Naive thymus-derived CD4-positive, alpha-beta T cell (primary cell): ENCODE measurements at places on chromosomes 7 and 10.

- no peak for DNase-seq
Measured at GRCh38 chr7:151705636-151706276, 171.2 kb downstream of the PRKAG2 start.

- no peak for DNase-seq
Measured at GRCh38 chr10:14332903-14333302, 2.2 kb upstream of the FRMD4A start.

DNA sequence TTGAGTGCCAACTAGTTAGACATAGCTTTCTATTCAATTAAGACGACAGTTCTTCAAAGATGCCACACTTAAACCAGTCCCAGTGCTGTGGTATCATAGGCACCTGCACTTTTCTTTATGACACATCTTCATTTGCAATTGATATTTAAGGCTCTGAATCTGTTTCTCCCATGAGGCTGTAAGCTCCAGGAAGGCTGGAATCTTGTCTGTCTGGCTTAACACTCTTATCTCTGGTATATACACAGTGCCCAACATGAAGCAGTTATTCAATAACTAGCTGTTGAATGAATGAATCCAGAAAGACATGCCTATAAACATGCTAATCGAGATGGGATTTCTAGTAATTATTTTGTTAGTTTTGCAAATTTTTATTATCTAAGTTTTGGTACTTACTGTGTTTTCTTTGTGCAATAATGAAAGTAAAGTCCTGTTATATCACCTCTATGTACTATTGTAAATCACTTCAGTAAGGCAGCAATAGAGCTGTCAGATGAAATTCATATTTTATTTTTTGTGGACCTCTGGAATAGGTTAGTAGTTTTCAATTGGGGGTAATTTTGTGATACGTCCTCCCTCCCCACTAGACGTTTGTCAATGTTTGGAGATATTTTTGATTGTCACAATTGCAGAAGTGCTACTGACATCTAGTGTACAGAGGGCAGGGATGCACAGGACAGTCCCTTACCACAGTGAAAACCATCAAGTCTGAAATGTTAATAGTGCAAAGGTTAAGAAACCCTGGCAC is 51.3 kb upstream of the STEAP4 start:
- DNase-seq, result no peak

DNA sequence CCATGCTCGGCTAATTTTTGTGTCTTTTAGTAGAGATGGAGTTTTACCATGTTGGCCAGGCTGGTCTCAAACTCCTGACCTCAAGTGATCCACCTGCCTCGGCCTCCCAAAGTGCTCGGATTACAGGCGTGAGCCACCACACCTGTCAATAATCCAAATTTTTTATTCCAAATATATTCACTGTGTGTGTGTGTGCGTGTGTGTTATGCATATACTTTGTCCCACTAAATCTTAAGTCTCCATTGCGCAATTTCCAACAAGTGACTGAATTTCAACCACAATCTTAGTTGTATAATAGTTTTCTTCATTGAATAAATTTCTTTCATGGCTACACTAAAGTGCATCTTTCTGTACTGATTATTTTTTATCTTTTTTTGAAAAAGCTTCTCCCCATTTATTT is 2.7 kb downstream of the KRIT1 start:
- DNase-seq, result no peak

DNA sequence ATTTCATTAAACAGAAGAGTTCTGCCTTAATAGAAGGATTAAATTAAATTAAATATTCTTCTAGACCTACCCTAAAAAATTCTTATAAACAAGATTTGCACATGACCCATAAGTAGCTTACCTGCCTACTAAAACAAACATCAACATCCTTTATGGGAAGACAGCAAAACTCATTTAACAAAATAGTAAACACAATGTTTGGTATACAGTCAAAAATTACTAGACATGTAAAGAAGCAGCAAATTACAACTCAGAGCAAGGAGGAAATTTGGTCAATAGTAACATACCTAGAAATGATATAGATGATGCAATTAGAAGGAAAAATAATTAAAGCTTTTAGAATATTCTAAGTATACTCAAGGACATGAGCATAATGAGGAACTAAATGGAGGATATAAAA is 27.9 kb downstream of the CCDC172 start:
- DNase-seq, result no peak

GRCh38 chr10:8026349-8027259 is 27.9 kb upstream of the GATA3 start:
- DNase-seq, result no peak

- DNase-seq, result no peak
Measured at GRCh38 chr7:41189866-41190265, 513.0 kb downstream of the INHBA start.

DNA sequence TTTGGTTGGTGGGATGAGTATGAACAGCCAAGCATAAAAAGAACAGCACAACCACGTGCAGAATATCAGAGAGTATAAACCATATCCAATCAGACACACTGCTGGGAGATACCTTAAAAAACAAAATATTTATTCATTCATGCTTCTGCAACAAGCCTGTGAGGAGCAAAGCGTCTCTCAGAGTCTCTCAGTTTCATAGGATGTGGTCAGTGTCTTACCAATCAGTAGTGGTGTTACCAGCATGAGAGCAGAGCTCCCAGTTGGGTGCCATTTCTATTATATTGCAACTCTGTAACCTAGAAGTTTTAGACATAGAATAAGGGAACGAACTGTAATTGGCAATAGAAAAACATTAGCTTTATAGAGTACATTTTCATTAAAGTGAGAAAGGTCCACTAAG is 445.9 kb upstream of the LRRN3 start:
- DNase-seq, result no peak

DNA sequence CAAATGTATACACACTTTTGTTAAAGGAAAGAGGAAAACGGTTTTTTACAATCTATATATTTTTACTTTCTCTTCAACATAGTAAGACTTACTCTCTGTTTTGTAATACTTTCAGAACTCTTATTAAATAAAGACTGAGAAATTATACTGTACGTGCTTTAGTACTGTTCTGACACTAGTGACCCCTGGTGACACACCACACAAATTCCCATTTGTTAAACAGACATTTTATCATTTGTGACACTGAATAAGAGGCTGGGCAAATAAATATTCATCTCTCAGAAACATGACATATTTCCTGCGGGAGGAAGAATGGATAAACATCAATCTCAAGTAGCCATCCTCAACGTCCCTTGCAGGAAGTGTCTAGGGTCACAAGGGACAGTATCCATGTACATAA is 68.9 kb upstream of the ZNF33B start:
- DNase-seq, result no peak

DNA sequence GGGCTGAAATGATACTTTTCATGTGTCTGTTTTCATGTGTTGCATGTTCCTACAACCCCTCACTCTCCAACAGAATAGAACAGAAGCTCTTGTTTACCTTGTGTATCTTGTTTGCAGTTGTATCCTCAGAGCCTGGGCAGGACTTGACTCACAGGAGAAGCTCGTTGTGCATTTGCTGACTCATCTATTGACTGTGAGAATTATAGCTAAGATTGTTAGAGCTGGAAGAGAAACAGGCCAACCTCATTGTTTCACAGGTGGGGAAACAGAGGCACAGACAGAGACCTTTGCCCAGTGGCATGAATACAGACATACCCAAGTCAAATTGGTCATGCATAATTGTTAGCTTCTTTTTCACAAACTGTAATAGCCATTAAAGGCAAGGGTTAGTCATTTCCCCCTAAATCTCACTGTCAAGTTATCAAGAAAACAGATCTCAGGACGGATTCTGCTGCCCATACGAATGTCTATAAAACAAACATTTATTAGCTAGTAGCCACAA is 4.6 kb upstream of the TSPAN15 start:
- no peak for DNase-seq

DNA sequence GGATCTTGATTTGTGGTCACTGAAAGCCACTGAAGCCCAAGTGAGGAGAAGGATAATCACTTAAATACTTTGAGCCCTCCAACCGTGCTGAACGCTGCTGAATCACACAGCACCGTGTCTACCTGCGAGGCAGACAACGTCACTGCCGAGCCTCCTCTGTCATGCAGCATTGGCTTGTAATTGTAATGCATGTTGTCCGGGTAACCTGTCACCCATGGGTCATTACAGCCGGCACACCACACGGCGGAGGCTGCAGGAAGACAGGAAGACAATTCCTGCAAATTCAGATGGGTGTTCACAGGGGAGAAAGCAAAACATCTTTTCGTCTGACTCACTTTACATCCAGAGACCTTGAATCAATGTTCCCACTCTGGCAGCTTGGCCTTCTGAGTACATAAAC is 546.1 kb upstream of the FOXK1 start:
- no peak for DNase-seq

- DNase-seq, result no peak
Measured at GRCh38 chr10:3987143-3987974, 202.3 kb upstream of the KLF6 start.

- DNase-seq, result no peak
Measured at GRCh38 chr7:5218564-5219360, 28.7 kb downstream of the WIPI2 start.

- no peak for DNase-seq
Measured at GRCh38 chr10:71975087-71975870, 11.1 kb downstream of the CHST3 start.

- no peak for DNase-seq
Measured at GRCh38 chr7:21946222-21946709, 567 bp upstream of the CDCA7L start.
